ENCODE measurements at places on chromosomes 2 and 18. TPM values are rescaled to one million over a fixed set of nuclear protein-coding genes. Genes with fewer than 3 reads are reported as not detected.

The TUBB8B gene
- total RNA-seq, result not detected

The SFT2D3 gene
- 5.8 TPM for total RNA-seq

The COLEC11 gene
- 0.40 TPM for total RNA-seq

The FTCDNL1 gene
- total RNA-seq, result 2.6 TPM

The MEP1B gene
- not detected for total RNA-seq

Data from A549 treated with ZK216348 at 1 μM for 4 hours (cell line).